ENCODE measurements at places on chromosomes 11 and 22.

DNA sequence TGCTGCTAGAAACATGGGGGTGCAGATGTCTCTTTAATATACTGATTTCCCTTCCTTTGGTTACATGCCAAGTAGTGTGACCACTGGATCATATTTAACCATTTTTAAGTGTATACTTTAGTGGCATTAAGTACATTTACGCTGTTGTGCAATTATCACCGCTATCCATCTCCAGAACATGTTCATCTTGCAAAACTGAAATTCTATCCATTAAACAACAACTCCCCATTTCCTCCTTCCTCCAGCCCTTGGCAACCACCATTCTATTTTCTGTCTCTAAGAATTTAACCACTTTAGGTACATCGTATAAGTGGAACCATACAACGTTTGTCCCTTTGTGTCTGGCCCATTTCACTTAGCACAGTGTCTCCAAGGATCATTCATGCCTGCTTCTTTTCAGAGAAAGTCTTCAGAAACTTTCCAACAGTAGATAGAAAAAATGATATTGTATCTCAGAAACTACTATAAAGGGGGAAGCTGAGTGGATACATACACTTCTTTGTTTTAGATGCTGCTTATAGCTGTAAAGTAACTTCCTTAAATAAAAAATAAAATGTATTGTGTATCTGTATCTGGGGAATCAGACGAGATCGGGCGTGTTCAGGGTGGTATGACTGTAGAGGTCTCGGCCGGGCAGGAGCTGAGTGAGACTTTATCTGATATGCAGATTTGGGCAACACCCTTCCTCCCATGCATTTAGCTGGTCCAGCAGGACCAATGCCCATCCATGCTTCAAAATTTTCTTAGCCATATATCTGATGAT is 44.6 kb upstream of the ZBED5 start:
- no peak for DNase-seq

- DNase-seq: no peak
Measured at GRCh38 chr11:636511-637332, at the start of gene DRD4. Gene DRD4, plus strand, starts transcription at chr11:637269. Its CDS starts 36 bp downstream, at chr11:637305.

- no peak for DNase-seq
Measured at GRCh38 chr11:117782101-117782500, 14.9 kb downstream of the DSCAML1 start.

DNA sequence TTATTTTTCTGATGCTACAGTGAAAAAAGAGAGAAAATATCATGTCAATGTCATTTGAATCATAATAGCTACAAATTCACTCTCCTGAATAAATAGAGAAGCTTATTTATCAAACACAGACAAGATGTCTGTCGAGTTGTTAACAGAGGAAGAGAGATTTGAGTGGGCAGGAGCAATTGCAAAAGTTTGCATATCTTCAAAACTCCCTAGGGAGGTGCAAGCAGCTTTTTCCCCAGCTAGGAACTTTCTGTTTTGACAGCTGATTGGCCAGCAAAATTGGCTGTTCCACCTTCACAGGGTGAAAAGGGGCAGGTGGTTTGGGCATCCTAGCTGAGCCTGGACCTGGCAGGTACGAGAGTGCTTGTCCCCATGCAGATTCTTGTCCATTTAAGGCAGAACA is 98.2 kb downstream of the NTM start:
- DNase-seq: no peak

GRCh38 chr11:9616042-9616675 is 42.7 kb downstream of the WEE1 start:
- DNase-seq: no peak

DNA sequence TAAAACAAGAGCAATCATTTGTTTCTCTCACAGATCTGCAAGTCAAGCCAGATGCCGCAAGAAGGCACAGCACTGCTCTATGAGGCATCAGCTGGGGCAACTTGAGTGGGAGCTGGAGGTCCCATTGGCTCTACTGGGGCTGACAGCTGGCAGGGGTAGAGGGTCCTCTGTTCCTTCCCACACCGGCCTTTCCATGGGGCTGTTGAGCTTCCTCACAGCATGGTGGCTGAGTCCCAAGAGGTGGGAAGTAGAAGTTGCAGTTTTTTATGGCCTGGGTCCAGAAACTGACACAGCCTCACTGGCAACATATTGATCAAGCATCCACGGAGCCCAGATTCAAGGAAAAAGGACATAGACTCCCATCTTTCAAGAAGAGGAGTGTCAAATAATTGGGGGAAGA is 34.4 kb downstream of the RPL3 start:
- no peak for DNase-seq

DNA sequence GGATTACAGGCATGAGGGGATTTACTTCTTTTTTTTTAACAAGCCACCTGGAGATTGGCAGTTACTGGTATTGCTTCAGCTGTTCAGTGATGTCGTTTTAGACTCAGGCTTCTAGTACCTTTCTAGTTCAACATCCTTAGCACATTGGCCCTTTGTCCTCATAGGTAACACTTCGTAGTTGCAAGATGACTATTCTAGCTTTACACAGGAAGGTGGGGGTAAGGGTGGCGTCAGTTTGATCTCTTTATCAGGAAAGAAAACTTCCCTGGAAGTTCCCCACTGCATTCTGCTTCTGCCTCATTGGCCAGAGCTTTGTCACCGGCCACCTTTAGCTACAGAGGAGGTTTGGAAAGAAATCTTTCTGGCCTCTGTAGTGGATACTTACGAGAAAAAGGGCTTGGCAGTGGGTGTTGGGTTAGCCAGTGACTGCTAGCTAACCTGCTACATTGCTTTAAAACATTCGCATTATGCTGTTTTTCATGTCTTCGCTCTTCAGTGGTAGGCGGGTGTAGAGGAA is 40.7 kb downstream of the SFI1 start:
- no peak for DNase-seq

DNA sequence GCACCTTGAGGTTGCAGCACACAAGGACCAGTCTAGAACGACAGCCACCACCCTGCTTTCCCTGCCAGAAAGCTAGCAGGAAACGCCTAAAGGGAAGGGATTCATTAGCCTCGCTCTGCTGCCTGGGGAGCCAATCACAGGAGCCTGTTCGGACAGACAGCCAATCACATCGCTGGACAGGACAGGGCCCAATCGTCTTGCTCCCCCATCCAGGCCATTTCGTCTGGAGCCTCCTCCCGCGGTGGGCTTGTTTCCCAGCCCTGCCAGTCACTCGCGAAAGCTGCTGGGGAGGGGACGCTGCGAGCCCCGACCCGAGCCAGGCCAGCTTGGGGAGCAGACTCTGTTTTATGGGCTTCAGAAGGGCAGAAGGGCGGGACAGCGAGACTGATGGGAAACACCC is 79.8 kb upstream of the NCAM1 start:
- no peak for DNase-seq

- DNase-seq: no peak
Measured at GRCh38 chr11:78290293-78291176, 101.8 kb downstream of the USP35 start.

- DNase-seq: no peak
Measured at GRCh38 chr22:46060292-46061123, 83.5 kb upstream of the WNT7B start.

DNA sequence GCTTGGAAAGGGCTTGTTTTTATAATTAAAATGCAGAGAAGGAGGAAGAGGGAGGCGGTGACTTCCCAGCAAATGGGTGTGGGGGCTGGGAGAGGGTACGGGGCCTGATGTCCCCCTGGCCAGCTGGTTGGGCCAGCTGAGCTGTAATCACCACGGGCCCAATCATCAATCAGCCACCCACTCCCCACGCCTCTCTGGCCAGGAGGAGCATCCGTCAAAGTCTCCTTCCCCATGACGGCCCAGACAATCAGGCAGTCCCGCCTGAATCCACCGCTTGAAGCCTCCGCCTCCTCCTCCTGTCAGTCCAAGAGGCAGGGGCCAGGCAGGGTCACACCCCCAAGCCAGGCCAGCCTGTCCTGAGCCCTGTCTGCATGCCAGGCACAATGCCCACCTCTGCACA is 13.3 kb upstream of the CABP7 start:
- DNase-seq: no peak

DNA sequence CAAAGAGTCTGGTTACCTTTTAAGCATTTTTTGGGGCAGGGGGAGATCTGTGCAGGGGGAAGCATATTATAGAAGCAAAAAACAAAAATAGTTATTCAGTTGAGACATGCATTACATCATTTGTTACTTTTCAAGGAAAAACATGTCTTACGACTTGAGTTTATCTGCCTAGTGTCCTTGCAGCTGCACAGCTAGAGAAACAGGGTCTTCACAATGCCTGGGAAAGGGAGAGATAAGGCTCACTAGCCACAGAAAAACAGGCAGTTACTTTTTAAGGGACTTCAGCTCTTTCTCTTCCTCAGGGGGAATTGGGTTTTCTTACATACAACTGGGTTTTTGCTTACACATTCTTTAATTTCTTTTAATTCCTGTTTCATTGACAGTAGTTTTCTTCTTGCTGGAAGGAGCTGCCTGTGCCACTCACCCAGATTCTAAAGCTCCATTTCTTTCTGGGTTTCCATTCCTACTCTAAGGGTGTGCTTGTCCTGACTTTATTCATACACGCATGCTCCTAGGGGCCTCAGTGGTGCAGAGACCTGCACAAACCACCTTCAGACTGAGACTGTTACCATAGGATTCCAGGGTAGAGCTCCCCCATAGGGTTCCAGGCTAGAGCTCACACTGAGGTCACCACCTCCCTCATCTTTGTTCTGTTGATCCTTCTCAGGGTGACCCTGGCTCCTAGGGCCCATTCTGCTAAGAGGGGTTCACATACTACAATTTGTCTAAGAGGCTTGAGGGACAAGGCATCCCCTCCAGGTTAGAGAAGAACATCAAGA is 14.7 kb upstream of the UBQLNL start:
- DNase-seq: no peak

GRCh38 chr22:46239261-46240048 is 10.6 kb downstream of the CDPF1 start:
- DNase-seq: peak; percentile 37

GRCh38 chr11:43837879-43838278 is 42.8 kb upstream of the ALKBH3 start:
- DNase-seq: no peak

DNA sequence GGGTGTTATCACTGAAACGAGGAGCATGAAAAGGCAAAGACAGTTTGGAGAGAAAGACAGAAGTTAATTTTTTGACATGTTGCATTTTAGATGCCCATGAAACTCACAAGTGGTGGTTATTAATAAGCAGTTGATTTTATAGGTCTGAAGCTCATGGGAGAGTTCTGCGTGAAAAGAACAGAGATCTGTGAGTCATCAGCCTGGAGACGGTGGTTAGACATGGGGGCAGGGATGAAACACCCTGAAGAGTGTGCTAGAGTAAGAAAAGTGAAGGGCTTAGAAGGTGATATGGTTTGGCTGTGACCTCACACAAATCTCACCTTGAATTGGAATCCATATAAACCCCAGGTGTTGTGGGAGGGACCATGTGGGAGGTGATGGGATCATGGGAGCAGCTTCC is 289.1 kb upstream of the ISX start:
- no peak for DNase-seq

DNA sequence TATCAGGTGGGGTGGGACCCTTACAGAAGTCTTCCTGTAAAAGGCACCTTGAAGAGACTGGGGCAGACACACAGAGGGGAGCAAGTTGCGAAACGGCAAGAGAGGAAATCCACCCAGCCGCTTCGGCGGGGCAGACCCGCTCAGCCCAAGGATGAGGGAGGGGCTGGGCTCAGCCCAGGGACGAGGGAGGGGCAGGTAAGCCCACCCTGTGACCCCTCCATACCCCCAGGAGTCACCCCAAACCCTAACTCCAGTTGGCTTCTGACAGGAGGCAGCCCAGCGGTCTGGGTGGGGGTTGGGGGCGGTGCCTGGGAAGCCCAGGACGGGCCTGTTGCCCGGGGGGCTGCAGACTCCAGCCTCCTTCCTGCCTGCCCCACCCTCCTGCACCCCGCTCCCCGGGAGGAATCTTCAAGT is 965 bp downstream of the OSBPL5 start:
- peak; percentile 6 for DNase-seq

DNA sequence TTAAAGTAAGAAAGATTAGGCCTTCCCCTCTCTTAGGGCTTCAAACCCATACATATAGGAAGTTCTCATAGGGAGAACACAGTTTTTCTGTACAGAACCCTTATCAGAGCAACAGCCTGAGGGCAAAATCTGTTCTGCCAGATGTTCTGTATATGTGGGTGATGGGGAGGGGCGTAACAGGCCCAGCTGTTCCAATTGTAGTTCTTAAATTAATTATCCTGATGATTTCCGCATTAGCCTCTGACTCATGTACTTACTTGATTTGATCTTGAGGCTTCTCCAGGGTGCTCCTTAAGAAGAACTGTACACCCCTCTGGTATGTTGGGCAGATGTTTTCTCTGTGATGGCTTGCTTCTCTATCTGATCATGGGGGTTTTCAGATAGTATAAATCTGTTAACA is 123.1 kb upstream of the C11orf87 start:
- no peak for DNase-seq

DNA sequence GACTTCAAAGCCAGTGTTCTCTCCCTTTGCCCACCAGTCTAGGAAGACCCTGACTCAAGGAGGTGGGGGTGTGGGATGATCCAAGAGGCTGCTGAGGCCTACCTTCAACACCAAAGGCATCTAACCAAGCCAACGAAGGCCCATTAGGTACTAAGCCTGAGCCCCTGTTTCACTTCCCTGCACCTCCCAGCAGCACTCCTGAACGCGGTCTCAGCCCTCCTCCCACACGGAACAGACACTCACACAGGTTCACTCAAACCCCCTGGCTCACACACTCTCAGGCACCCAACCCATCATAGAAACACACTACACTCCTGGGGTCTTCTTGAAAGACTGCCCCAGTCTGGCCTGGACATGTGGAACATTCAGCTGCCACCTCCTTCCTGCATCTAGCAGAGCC is 40.7 kb downstream of the SLC22A12 start:
- no peak for DNase-seq

- DNase-seq: no peak
Measured at GRCh38 chr11:76443268-76443980, 1.4 kb upstream of the EMSY start.

DNA sequence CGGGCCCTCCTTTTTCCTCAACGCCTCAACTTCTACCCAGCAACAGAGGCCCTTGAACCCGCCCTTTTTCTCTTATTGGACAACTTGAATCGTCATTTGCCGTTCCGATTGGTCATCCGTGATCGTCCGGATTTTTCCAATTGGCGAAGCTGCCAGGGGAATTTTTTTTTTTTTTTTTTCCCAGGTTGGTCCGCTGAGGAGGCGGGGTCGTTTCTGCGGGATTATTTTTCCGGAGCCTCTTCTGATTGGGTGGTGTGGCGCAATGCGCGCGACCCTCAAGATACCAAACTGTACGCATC is 465 bp upstream of the TTC9C start:
- peak; percentile 86 for DNase-seq

DNA sequence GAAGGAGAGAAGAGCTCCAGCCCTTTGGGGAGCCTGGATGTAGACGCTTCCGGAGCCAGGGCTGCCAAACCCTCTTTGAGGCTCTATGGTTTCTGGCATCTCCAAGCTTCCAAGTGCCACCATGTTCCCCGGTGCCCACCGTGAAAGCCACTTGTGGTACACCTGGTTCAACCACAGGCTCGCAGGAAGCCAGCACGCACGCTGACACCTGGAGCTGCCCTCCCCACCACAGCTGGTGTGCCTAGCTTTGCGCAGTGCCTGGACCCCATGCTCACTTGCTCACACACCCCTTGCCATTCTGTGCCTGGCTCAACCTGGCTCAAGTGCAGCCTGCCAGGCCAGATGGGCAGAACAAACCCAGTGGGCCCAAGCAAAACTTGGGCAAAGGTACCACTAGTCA is 831.4 kb downstream of the DLG2 start:
- DNase-seq: no peak
